Muscle of leg (tissue), 16 donors: ENCODE measurements at places on chromosomes 7 and 10. TPM values are rescaled to one million over a fixed set of nuclear protein-coding genes. Genes with fewer than 3 reads are reported as not detected.
A peak's percentile ranks its signal among the peaks of the same experiment; 100 is the strongest.

DNA sequence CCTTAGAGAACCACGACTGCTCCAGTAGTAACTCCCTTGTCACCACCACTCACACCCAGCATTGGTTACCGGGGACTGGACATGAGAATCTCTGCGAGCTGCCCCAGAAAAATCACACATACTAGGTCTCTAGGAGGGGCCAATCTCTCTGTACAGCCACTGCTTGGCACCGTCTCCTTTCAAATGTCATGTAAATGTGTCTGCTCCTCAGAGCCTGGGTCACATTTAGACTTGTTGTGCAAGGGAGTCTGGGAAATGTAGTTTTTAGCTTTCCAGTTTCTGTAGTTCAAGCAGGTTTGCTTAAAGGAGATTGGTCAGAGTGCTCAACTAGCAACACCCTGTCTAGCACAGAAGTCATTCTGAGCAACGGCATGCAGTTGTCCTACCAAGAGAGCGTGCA is 60.0 kb downstream of the CHN2 start:
- no peak for DNase-seq

DNA sequence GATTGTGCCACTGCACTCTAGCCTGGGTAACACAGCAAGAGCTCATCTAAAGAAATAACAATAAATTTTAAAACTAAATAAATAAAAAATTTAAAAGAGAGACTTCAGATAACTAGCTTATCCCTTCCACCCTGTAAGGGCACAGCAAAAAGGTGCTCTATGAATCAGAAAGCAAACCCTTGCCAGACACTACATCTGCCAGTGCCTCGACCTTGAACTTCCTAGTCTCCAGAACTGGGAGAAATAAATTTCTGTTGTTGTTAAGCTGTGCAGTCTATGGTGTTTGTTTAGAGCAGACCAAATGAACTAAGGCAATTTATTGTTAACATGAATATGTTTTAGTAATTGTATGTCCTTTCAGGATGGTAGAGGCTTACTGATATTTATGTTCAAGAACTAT is 174.9 kb upstream of the TRIM24 start:
- DNase-seq = no peak

DNA sequence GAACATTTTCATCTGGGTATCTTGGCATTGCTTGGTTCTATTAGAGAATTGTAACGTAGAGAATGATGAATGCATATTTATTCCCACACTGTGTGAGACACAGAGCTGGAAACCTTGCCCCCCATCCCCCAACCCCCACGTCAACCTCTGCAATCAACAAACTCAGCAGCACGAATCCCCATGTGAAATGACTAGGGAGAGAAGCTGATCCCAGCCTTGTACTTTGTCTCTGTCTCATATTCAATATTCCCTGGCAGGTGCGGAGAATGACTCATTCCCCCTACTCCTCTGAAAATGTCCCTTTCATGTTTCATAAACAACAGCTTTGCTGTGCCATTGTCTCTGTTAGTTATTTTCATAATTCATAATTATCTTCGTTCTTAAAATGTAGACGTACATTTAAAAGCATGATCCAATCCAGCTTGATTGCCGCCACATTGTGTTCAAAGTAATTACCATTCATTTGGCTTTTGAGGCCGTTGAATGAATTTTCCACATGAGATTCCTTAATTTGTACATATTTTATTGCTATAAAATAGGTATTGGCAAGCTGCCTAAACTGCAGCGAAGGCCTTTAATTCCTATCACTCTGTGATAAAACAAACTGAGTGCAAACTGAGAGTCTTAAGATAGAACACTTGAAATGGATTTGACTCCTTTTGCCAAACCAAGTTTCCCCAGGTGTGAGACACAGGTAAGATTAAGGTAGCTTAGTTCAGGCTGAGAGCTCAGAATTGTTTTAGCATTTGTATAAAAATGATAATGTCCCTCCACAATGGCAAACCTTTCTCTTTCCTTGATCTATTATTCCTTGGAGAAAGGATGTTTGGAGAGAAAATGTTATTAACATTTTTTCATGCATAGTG is 920.2 kb downstream of the TYW1 start:
- DNase-seq = peak; percentile 35

IGF2BP3 gene
- 26.8 TPM for total RNA-seq

DNA sequence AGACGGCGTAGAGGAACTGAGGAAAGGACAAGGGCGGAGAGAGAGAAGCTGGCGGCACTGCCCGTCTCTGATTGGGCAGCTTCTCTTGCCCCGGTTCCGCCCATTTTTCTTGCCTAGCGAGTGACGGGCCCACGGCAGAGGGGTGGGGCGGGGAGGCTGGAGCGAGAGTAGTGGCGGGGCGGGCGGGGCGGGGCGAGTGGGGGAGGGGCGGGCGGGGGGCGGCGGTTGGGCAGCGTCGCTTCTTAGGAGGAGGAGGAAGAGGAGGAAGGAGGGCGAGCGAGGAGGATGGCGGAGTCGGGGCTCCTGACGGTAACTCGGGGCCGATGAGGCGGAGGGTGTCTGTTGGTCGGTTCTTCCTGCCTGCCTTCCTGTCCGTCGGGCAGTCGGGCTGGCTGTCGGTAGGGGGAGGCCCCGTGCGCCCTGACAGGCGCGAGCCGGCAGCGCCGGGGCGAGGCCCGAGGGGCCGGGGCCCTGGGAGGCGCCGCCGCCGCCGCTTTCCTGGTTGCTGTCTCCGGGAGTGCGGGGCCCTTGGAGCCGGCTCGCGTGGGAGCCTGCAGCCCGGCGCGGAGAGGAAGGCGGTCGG is at the start of gene SHOC2:
TSS of gene SHOC2 (plus strand) at position 256 of the 583 bp plus-strand sequence. CDS start 44,755 bp downstream, outside the sequence.
- no peak for DNase-seq

NUTM2E gene
- 0.35 TPM for total RNA-seq

GRCh38 chr10:108663587-108663986 is 1259.7 kb downstream of the XPNPEP1 start:
- DNase-seq = no peak

DNA sequence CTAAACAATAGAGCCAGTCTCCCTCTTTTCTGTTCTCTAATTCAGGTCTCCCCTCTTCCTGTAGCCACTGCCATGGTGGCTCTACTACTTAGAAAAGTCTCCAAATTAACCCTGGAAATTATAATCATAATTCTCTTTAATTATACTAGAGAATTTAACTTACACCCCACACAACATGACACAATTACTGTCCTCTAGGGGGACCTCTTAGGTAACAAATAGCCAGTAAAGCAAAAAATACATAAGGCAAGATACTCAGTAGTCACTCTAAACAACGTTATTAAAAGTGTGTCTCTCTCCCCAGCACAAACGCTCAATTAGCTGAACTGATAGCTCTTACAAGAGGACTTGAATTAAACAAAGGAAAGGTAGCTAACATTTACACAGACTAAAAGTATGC is 44.3 kb upstream of the ZNF107 start:
- DNase-seq = no peak

- no peak for DNase-seq
Measured at GRCh38 chr10:66572700-66573099, 353.1 kb upstream of the LRRTM3 start.

DNA sequence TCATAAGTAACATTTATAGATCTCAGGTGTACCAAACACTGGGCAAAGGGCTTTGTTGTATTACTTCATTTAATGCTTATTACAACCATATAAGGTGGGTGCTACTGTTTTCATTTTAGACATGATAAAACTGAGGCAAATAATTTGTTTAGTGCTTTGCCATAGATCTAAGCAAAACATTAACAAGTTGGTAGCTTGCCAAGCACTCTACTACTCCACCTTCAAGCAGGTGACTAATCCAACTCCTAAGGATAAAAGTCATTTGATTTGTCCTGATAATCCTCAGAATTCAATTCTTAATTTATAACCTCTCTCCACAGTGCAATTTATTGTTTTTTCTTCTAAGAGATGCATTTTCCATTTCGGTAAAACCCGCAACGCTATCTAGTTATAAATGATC is 646.4 kb downstream of the GRM8 start:
- DNase-seq = no peak

IL6 gene
- total RNA-seq = 0.44 TPM

DNA sequence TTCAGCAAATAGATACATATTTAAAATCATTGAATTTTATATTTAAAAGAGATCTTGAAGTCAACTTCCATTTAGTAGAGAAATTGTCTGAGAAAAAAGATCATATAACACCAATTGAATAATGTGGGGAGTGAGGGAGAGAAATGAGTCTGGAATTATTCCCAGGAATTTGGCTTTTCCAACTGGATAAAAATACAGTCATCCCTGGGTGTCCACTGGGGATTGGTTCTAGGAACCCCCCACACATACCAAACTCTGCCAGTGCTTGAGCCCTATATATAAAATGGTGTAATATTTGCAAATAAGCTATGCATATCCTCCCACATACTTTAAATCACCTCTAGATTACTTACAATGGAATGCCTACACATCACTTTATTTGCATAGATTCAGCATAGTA is 162.8 kb upstream of the SEMA3C start:
- peak; percentile 81 for DNase-seq

- DNase-seq = peak; percentile 46
Measured at GRCh38 chr7:27181795-27182275, 3.2 kb downstream of the HOXA11 start.

- DNase-seq = peak; percentile 89
Measured at GRCh38 chr7:37248396-37248861, 200.2 kb downstream of the ELMO1 start.

DNA sequence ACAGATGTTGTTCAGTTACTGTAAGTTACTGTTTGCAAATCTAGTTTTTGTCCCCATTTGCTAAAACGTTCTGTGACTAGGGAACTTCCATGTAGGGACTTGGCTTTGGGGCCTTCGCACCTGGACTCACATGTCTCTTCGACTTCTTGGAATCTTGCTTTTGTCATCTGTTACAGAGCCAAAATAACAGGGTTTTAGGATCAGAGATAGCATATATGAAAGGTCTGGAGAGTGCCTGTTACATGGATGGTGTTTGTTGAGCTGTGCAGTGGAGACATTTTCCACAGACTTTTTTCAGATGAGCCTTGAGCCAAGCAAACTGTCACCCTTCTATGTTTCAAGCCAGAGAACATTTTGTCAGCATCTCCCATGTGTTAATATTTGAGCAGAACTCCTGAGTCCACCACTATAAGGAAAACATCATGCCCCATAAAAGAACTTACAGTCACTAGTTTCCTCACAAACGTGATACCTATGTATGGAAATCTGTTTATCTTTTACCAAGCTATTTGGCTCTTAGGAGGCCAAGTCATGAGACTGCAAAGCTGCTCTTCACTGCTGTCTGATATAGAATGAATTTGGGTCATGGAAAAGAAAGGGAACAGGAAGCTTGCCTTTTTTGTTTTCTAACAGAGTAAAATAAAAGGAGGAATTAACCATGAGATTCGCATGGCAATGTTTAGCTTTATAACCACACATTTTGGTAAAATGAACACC is 818.6 kb upstream of the IGFBP3 start:
- DNase-seq = peak; percentile 95

- no peak for DNase-seq
Measured at GRCh38 chr7:77351539-77352004, 64.6 kb downstream of the GSAP start.

DNA sequence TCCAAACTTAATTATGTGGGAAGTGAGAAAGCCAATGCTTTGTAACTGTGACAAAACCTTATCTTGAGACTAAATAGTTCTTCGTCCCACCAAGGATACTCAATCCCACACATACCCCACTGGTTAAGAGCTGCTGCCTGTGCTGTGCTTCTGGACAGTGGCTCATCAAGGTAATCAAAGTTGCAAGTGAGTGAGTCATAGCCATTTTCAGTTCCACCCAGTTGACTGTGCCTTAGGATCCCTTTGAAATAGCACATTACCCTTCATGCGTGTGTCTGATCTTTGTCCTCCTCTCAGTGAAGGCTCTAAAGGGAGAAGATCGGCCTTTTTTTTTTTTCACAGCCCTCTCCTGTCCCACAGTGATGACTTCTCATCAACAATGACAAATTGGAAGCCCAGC is 706.0 kb upstream of the AUTS2 start:
- DNase-seq = no peak

GRCh38 chr7:155507576-155507975 is 38.8 kb downstream of the CNPY1 start:
- no peak for DNase-seq

GRCh38 chr10:3948843-3949242 is 163.8 kb upstream of the KLF6 start:
- DNase-seq = peak; percentile 46

GRCh38 chr10:122639801-122640200 is 59.8 kb downstream of the C10orf120 start:
- DNase-seq = no peak

TRIL gene
- total RNA-seq = 16.9 TPM

POLL gene
- 11.3 TPM for total RNA-seq

DNA sequence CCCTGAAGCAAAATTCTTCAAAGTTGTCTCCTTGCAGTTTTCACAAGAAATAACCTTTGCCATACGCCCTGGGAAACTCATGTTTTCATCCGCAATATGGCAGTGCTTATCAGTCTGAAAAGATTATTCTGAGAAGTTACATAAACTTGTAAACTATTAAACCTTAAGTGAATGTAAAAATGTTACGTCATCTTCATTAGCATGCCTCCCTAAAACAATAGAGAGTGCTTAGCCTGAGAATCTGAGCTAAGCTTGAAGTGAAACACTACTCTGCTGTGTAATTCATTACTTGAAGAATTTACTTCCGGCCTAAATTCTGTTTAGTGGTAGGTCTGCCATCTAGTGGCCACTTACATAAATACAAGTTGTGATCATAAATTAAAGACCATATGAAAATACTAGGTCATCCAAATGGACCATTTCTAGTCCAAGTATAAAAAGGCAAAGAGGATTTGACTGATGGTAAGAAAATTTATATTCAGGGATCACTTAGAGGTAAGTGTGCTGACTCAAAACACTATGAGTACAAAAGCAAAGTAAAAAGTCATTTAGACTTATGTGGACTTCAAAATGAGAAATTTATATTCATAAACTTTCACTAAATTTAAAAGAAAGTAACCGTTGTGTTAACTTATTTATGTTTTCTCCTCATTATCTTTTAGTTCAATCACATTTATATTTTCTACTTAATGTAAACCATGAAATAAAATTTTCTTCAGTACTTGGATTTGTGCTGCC is 745.1 kb upstream of the LRRTM3 start:
- peak; percentile 83 for DNase-seq

HOXA6 gene
- total RNA-seq = 5.6 TPM

COL1A2 gene
- 5,114 TPM for total RNA-seq

DNA sequence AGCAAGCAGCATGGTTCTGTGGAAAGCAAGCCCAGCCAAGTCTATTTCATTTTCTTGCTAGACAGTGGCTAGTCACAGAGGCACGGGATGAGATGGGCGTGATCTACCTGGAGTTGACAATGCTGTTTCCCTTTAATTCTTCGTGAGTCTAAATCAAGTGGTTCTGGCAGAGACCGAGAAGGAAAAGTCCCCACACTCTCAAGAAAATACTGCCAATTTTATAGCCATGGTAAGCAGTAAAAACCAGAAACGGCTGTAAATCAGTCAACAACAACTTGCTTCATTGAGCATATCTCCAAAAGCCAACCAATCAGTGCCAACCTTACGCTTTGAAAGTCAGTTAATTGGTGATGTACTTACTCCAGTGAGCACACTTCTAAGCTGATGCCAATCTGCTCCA is 223.4 kb downstream of the SEC23IP start:
- no peak for DNase-seq
